ENCODE measurements at places on chromosomes 1 and 21.

DNA sequence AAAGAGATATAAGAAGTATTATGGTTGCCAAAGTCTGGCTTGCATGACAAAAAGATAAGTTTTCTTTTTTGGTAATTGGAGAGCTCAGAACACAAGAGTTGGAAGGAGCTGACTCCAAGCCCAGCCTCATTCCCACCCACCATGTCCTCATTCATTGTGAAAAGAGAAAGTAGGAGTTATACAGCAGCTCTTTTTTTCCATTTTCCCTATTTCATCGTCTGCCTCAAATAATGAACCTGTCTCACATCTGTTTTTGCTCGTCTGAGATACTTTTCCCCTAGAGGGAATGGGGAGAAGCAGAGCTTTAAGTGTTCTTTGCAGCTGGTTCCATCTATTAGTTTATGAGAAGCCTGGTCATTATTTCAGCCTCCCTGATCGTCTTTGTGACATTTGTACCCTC, 34.7 kb downstream of the AGT start:
- peaks cover 40% of the 10 kb centered on the region for H3K36me3 ChIP-seq
- DNase-seq: no peak
- no peak overlapping the region for H3K4me3 ChIP-seq
- H3K27me3 ChIP-seq: no peaks in the 10 kb centered on the region
- H3K4me1 ChIP-seq: no peaks in the 10 kb centered on the region

DNA sequence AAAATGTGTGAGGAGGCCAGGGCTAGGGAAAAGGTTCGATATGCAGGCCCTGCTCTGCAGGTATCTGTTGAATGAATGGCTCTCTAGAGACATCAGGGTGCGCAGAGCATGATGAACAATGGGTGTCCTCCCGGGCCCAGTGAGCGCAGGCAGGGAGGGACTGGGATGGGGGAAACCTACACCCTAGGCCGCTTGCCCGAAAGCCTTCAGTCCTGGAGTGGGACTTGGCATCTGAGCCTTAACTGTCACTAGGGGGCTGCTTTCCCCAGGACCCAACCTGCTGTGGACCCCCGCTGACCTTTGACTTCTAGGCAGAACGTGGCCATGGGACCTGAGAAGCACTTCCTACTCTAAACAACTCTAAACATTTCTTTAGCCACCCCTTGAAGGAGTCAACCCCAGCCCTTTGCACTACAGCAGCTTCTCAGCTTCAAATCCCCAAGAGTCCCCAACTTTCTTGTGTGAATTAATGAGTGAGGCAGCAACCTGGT, 444 bp upstream of the MAP3K6 start:
- H3K27ac ChIP-seq: peak overlapping the region; percentile 97
- DNase-seq: no peak
- H3K27me3 ChIP-seq: no peaks in the 10 kb centered on the region
- peaks cover 42% of the 10 kb centered on the region for H3K36me3 ChIP-seq
- peaks cover 45% of the 10 kb centered on the region for H3K4me1 ChIP-seq

GRCh38 chr1:14516974-14517840, 81.3 kb upstream of the KAZN start:
- no peak overlapping the region for H3K4me3 ChIP-seq
- no peaks in the 10 kb centered on the region for H3K4me1 ChIP-seq
- H3K27me3 ChIP-seq: no peaks in the 10 kb centered on the region
- DNase-seq: no peak

DNA sequence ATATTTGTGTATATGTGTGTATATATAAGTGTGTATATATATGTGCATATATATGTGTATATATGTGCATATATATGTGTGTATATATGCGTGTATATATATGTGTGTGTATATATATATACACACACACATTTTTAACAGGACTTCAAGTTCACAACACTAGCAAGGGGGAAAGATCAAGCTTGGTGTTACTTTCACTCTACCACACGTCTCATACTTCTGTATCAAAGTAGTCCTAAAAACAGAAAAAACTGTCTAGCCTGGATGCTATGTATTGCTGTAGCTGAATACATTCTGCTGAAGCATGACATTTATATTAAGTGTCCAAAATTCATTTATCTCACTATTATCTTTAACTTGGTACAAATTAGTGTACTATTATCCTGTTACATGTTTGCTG, 17.9 kb upstream of the ATP6V1G3 start:
- no peaks in the 10 kb centered on the region for H3K36me3 ChIP-seq
- no peak overlapping the region for H3K4me3 ChIP-seq
- H3K27ac ChIP-seq: no peak overlapping the region
- H3K4me1 ChIP-seq: peaks cover 3% of the 10 kb centered on the region
- H3K27me3 ChIP-seq: no peaks in the 10 kb centered on the region

GRCh38 chr1:201937624-201938213, 8.6 kb downstream of the LMOD1 start:
- no peak for DNase-seq
- H3K4me3 ChIP-seq: no peak overlapping the region
- peak overlapping the region; percentile 52 for H3K27ac ChIP-seq
- no peaks in the 10 kb centered on the region for H3K27me3 ChIP-seq
- no peaks in the 10 kb centered on the region for H3K36me3 ChIP-seq

DNA sequence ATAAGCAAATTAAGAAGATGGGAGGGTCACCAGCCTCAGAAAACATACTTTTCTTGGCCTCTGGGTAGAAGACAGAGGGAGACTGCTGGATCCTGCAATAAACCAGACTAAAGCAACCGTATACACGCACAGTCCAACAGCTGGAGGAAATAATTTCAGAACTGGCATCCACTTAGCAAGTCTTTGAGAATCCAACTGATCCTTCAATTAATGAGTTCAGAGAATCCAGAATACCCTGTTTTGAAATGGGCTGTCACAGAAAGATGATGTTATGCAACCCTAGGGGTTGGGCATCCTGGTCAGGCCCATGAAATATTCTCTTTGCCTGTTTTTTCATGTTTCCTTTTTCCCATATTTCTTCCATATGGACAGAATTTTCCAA, 134.0 kb upstream of the MAGI3 start:
- no peak overlapping the region for H3K27ac ChIP-seq
- H3K36me3 ChIP-seq: no peaks in the 10 kb centered on the region
- H3K4me3 ChIP-seq: no peak overlapping the region
- peaks cover 17% of the 10 kb centered on the region for H3K4me1 ChIP-seq

GRCh38 chr1:25805863-25806225, 5.9 kb downstream of the SELENON start:
- DNase-seq: peak; percentile 34
- peak overlapping the region; percentile 52 for H3K27ac ChIP-seq
- H3K4me3 ChIP-seq: no peak overlapping the region
- H3K27me3 ChIP-seq: no peaks in the 10 kb centered on the region

DNA sequence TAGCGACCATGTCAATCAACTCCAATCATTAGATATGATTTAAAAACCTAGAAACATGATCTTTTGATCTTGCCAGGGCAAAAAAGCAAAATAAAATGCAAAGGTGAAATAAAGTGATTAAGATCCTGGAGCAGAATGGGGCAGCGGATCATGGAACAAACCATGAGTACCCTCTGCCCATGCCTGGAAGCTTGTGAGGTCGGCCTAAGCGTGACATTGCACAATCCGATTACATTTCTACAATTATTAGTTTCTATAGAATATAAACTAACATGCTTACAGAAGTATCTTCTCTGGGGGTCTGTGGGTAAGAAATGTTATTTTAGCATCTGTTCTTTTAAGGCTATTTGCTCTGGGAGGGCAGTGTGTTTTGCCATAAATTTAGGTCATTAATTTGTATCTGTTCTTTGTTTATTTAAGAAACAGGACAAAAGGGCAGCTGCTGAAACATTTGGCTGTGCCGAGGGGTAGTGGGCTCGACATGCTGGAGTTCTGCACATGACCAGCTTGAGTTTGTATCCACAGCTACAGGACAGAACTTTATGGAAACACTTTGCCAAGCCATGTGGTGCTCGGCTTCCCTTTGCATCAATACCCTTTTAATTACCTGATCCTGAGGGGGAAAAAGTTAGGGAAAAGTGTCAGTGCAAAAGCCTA, 55.9 kb downstream of the ZBTB18 start:
- H3K4me1 ChIP-seq: no peaks in the 10 kb centered on the region
- H3K36me3 ChIP-seq: no peaks in the 10 kb centered on the region
- no peak overlapping the region for H3K4me3 ChIP-seq
- no peaks in the 10 kb centered on the region for H3K27me3 ChIP-seq
- H3K27ac ChIP-seq: no peak overlapping the region

DNA sequence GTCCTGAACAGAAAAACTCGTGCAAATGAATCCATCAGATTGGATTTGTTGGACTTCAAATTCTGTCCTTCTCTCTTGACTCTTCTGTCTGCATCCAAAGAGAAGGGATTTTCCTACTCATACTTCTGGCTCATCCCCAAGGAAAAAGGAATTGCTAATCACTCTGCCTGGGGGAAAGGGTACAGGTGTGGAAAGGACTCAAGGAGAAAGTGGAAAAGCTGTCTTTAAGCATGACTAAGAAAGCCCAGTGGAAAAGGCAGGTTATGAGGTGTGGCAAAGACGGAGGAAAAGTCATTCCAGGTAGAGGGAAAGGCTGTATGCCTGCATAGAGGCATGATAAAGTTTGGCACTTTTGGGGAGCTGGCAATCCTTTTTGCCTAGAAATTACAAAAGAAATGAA, 43.4 kb downstream of the PTGS2 start:
- no peak overlapping the region for H3K4me3 ChIP-seq
- no peaks in the 10 kb centered on the region for H3K36me3 ChIP-seq
- H3K4me1 ChIP-seq: no peaks in the 10 kb centered on the region

All from upper lobe of left lung (tissue), 6 donors.